ENCODE measurements at places on chromosomes 16 and 17.
A peak's percentile ranks its signal among the peaks of the same experiment; 100 is the strongest.

DNA sequence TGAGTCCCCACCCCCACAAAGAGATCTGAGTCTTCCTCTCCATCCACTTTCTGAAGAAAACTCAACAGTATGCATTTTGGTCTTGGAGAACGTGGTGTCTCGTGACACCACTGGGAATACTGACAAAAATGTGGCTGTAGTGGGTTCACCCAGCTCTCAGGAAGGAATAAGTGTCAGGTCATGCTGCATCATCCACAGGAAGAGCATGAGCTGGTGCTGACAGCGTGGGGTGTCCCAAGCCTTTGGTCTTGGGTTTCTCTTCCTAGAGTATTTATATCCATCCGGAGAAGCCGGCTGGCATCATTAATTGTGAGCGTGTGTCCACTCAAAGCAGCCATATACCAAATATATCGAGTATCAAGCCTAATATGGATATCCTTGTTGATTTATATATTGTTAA lies 55.9 kb downstream of the C17orf67 start:
- no peak for DNase-seq

GRCh38 chr17:47652570-47652969 lies 2.9 kb downstream of the KPNB1 start:
- no peak for DNase-seq

DNA sequence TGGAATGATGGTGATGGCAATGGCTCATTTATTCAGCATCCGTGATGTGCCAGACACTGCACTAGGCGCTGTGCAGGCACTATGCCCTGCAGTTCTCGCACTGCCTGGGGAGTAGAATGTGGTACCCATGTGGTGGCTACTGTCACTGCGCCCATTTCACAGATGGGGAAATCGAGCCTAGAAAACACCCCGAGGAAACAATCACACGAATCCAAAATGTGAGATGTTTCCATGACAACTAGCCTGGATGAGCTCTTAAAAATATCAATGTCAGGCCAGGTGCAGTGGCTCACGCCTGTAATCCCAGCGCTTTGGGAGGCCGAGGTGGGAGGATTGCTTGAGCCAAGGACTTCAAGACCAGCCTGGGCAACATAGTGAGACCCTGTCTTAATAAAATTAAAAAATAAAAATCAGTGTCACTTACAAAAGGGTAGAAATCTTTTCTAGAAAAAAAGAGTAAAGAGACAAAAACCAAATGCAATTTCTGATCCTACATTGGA lies 57.9 kb upstream of the TNRC6A start:
- DNase-seq: peak; percentile 23

DNA sequence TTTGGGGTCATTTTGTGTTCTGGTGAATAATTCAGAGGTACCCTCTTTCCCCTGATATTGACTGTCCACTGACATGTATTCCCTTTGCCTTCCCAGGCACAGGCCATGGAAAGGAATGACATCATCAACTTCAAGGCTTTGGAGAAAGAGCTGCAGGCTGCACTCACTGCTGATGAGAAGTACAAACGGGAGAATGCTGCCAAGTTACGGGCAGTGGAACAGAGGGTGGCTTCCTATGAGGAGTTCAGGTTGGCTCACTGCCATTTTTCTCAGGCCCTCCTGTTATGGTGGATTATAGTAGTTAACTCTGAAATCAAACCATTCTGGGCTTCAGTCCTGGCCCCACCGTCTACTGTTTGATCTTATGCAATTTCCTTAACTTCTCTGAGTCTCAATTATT lies 1.6 kb upstream of the EFTUD2 start:
- no peak for DNase-seq

- DNase-seq: no peak
Measured at GRCh38 chr17:58728798-58729197, 26.9 kb upstream of the PPM1E start.

GRCh38 chr16:81185416-81185815 lies 53.1 kb upstream of the BCO1 start:
- no peak for DNase-seq

GRCh38 chr16:50553182-50553710 lies 5.0 kb downstream of the NKD1 start:
- no peak for DNase-seq

- no peak for DNase-seq
Measured at GRCh38 chr17:63840591-63841349, 1.7 kb downstream of the SMARCD2 start.

- DNase-seq: no peak
Measured at GRCh38 chr17:35212668-35213067, 18.5 kb upstream of the SLC35G3 start.

- DNase-seq: no peak
Measured at GRCh38 chr16:81551821-81552304, 107.3 kb downstream of the CMIP start.

GRCh38 chr16:67965668-67966548 lies 2.5 kb downstream of the SLC12A4 start:
- no peak for DNase-seq

- no peak for DNase-seq
Measured at GRCh38 chr17:22505660-22506059, 813.3 kb downstream of the KCNJ18 start.

- no peak for DNase-seq
Measured at GRCh38 chr16:4533490-4533889, 5.1 kb downstream of the CDIP1 start.

GRCh38 chr17:39973496-39973895 lies 7.1 kb upstream of the PSMD3 start:
- no peak for DNase-seq

GRCh38 chr17:50935221-50935995 lies 69.3 kb upstream of the TOB1 start:
- no peak for DNase-seq

- DNase-seq: no peak
Measured at GRCh38 chr16:49682577-49683165, 173.2 kb downstream of the ZNF423 start.

- DNase-seq: no peak
Measured at GRCh38 chr17:14451729-14452191, 150.9 kb downstream of the HS3ST3B1 start.

DNA sequence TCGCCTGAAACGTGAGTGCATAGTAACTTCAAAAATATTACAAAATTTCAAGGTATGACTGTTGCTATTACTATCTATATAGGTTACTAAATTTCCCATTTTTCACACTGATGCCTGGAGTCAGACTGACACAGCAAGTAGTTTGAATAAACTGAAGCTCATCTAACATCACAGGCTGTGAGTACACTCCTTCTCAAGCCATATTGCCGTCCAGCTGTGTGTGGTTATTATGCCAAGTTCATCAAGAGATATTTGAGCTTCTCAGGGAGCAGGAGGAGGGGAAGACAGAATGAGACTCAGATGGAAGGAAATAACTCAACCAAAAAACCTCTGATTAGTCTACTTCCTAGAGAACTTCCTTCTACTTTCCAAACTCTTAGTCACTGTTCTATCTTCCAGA lies 473.9 kb downstream of the TOX3 start:
- DNase-seq: no peak

GRCh38 chr16:30992931-30993816 lies 8.2 kb downstream of the HSD3B7 start:
- no peak for DNase-seq

GRCh38 chr17:76000016-76000754 lies 470 bp upstream of the CDK3 start:
- DNase-seq: peak; percentile 84

GRCh38 chr17:30091771-30092170 lies 24.8 kb upstream of the NSRP1 start:
- DNase-seq: no peak

DNA sequence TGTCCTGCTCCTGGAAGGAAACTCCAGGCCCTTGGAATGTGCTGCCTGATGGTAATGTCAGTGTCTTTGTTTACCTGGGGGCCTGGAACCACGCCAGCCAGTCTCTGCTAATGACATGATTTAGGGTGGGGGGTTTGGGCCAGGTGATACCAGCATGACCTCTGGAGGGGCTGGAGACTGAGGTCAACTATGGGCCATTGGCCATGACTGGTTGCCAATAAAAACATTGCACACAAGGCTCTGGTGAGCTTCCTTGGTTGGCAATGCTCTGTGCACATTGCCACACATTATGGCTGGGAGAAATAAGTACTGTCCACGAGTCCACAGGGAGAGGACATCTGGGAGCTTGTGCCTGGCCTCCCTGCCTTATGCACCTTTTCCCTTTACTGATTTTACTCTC lies 52.5 kb downstream of the LITAF start:
- no peak for DNase-seq

- no peak for DNase-seq
Measured at GRCh38 chr17:57988301-57989250, 522 bp upstream of the VEZF1 start.

- no peak for DNase-seq
Measured at GRCh38 chr17:39461926-39462569, 762 bp downstream of the CDK12 start.

GRCh38 chr17:4393806-4394205 lies 27.3 kb upstream of the UBE2G1 start:
- DNase-seq: no peak

DNA sequence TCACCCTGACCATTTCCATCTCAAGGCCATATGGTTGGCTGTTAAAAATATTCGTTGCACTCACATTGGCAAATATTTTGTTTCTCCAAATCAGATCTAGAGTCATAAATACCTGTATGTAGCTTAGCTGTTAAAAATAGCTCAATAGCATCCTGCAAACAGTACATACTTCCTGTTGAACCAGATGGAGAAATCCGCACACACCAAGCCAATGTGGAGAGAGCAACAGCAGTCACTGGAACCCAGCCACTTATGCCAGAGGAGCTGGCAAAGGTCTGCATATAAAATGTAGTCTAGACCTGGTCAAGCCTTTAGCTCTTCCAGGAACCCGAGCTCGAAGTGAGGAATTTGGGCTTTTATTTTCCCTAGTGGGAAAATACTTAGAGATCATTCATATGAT lies 146.4 kb upstream of the KCNJ16 start:
- no peak for DNase-seq

- no peak for DNase-seq
Measured at GRCh38 chr16:53094013-53094630, 39.3 kb downstream of the CHD9 start.

DNA sequence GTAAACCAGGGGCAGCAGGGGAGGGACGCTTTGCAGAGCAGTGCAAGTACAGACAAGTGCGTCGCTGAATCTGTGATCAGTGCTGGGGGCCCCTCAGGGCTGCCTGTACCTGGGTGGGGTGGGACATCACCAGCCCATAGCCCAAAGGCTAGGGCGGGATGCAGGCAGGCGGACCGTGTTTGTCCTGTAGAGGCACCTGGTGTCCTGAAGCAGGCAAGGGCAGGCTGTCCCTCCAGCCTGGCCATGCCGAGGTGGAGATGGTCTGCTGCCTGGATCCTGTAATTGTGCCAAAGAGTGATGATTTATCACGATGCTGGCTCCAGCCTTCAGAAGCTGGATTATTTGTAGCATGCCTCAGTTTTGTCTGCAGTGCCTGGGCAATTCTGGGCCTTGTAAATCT lies 137.9 kb upstream of the GSE1 start:
- DNase-seq: no peak

GRCh38 chr16:4940719-4941118 lies 3.8 kb upstream of the PPL start:
- DNase-seq: no peak

- peak; percentile 76 for DNase-seq
Measured at GRCh38 chr17:5706577-5707210, 122.4 kb upstream of the NLRP1 start.

GRCh38 chr17:27577121-27577761 lies 53.7 kb upstream of the LGALS9 start:
- DNase-seq: no peak

GRCh38 chr16:27287887-27288286 lies 19.3 kb upstream of the NSMCE1 start:
- peak; percentile 16 for DNase-seq

DNA sequence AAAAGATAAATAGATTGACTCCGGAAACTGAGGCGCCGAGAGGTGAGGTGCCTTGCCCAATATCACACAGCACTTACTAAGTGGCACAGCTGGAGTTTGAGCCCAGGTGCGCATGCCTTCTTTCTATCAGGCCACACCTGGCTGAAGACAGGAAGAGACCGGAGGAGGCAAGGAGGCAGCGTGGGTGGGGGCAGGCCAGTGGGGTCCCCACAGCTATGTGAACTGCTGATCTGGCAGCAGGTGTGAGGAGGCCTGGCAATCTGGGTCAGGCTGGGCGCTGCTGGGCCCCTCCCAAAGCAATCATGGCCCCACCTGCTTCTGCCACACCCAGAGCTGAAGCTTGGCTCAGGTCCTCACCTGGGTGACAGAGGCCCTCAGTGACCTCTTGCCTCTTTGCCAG lies 1.9 kb upstream of the GDPD3 start:
- DNase-seq: no peak

DNA sequence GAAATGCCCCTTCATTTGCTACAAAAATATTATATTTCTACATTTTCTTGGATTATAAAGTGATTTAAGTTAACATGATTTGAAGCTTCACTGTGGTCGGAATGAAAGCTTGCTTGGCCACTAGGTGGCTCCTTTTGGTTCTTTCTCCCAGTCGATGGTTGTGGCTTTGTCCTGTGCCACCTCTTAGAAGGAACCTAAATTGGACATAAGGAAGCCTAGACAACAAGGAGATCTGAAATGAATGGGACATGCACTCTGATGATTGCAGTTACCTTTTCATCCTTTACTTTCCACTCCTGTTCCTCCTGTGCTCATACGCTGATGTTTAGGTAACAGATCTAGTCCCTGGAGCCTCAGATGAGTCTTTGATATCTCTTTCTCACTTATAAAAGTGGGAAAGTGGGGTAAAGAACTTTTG lies 39.2 kb downstream of the FTO start:
- DNase-seq: no peak

DNA sequence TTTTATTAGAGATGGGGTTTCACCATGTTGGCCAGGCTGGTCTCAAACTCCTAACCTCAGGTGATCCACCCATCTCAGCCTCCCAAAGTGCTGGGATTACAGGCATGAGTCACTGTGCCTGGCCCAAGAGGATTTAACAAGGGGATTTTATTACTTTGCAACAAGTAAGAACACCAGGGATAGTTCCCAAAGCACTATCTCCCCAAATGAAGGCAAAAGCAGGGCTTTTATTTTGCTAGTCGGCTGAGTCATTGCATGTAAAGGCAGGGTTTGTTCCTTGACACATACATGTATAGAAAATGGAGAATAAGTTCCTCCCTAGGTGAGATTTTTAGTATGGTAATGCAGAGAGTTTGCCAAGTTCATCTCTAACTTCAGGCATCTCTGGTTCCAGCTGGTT lies 24.0 kb downstream of the REXO5 start:
- no peak for DNase-seq

GRCh38 chr16:10584981-10585438 lies 4.6 kb upstream of the EMP2 start:
- no peak for DNase-seq

DNA sequence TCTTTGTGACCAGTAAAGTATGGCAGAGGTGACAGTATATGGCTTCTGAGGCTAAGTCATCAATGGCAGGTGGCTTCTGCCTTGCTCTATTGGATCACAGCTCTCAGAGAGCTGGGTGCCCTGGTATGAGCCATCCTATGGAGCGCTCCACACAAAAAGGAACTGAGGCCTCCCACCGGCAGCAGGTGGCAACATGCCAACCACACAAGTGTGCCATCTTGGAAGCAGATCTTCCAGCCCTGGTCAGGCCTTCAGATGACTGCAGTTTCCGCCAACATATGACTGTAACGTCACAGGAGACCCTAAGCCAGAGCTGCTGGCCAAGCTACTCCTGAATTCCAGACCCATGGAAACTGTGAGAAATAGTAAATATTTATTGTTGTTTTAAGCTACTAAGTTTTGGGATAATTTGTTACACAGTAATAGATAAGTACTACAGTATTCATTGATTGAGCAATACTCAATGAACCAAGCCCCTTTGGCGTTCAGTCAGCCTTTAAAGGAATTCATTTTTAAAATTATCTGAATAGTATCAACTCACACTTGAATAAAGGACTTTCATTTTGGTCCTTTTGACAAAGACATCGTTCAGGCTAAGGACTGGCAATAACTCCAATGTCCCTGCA lies 69.4 kb upstream of the LHX1 start:
- DNase-seq: no peak

GRCh38 chr17:77419095-77419494 lies 278.3 kb downstream of the SEC14L1 start:
- DNase-seq: no peak

All from activated T-cell treated with anti-CD3 and anti-CD28 coated beads, Interleukin-2, amount 50 U/mL, for 48 hours (primary cell).